Activated CD4-positive, alpha-beta memory T cell treated with anti-CD3 and anti-CD28 coated beads, Interleukin-2, amount 10 ng/mL, durations not matched to agents 7 days and 5 days (primary cell): ENCODE measurements at places on chromosomes 4 and X. TPM values are rescaled to one million over a fixed set of nuclear protein-coding genes. Genes with fewer than 3 reads are reported as not detected.

CHST7 gene
- 11.5 TPM for total RNA-seq

MAPK10 gene
- total RNA-seq, result not detected

GRCh38 chr4:114087596-114088230, 108.3 kb upstream of the ARSJ start:
- H3K27ac ChIP-seq, result no peak overlapping the region
- no peaks in the 10 kb centered on the region for H3K36me3 ChIP-seq
- DNase-seq, result no peak

DNA sequence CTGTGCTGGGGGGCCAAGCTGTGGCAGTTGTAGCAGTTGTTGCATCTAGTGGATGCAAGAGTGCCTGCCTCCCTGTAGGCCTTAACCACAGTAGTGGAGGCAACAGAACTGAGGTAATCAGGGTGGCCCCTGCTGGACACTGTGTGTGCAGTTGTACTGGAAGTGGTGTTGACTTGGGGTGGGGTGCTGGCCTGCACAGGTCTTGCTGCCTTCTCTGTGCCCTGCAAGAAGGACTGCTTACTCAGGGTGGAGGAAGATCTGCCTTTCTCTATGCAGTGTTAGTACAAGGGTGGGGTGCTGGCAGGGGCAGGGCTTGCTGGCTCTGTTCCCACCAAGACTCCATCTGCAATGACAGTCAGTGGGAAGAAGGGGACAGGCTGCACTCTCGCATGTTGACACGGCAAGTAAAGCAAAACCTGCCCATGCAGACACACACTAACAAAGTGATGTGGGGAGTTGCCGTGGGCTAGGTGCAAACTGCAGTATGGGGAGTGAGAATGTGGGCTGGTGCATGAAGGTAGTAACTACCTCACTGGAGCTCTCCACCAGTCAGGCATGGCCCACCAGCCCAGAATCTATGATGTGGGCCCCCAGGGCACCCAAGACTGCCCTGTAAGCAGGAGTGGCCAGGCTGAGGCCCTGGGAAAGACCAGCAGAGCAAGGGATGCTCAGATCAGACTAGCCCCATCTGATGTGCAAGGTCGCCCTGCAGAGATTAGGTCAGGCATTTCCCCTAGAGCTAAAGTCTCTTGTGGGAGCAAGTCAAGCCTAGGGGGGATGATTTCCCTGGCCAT, 594.9 kb downstream of the TECRL start:
- no peaks in the 10 kb centered on the region for H3K36me3 ChIP-seq
- no peaks in the 10 kb centered on the region for H3K27me3 ChIP-seq
- no peak overlapping the region for H3K4me3 ChIP-seq
- no peak overlapping the region for H3K27ac ChIP-seq
- no peak for DNase-seq
- H3K4me1 ChIP-seq, result no peaks in the 10 kb centered on the region

DNA sequence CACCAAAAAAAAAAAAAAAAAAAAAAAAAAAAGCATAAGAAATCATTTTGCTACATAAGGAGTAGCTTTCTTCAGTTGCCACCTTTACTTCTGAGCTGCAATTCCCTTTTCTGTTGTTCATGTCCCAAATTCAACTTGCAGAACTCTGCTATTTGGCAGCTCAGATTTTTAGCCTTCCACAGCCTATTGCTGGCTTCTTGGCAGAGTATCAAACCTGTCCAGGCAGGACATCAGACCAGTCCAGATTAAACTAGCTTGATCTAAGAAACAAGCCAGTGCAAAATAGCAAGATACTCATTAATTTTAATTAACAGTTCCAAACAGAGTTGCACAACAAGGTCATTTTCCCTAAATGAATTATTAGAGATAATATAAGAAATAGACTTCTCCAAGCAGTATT, 123.6 kb upstream of the NR3C2 start:
- H3K36me3 ChIP-seq, result no peaks in the 10 kb centered on the region
- H3K4me3 ChIP-seq, result no peak overlapping the region
- DNase-seq, result no peak
- no peaks in the 10 kb centered on the region for H3K4me1 ChIP-seq

DNA sequence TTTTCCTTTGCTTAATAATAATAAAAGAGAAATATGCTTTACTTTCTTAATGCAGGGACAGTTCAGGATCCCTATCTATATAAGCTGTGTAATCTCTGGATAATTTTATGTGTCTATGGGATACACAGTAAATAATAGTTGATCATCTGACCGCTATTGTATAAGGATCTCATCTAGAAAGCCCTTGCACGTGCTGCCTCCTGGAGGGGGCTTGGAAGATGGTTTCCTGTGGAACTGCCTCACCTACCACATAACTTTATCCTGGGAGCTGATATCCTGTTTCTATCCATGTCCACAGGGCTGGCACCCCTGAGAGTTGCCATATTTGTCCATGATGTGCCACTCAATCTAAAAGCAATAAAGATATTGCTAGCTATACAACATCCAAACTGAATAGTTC, 139.3 kb upstream of the FRMPD4 start:
- no peak overlapping the region for H3K4me3 ChIP-seq
- no peaks in the 10 kb centered on the region for H3K36me3 ChIP-seq
- no peak for DNase-seq
- H3K27me3 ChIP-seq, result no peaks in the 10 kb centered on the region

- DNase-seq, result no peak
- H3K27ac ChIP-seq, result no peak overlapping the region
- no peaks in the 10 kb centered on the region for H3K27me3 ChIP-seq
- H3K4me1 ChIP-seq, result peaks cover 25% of the 10 kb centered on the region
Measured at GRCh38 chrX:21934414-21934813, 6.1 kb upstream of the SMS start.

DNA sequence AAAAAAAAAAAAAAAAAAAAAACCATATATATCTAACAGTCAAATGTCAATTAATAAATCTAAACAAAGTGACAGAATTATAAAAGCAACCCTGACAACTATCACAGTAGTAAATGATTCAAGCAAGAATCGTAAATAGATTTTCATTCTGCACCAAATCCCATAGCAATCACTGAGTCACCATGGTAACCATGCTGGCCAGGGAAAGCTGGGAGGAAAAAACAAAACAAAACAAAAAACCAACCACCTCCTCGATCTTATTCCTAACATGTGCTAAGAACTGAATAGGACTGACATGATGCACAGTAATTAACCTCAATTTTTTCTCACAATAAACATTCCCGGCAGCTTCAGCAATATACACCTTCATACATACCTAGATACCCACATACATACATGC, 30.6 kb upstream of the RAB40A start:
- H3K4me3 ChIP-seq, result no peak overlapping the region
- H3K36me3 ChIP-seq, result no peaks in the 10 kb centered on the region
- H3K27me3 ChIP-seq, result no peaks in the 10 kb centered on the region
- no peak for DNase-seq
- no peak overlapping the region for H3K27ac ChIP-seq

DNA sequence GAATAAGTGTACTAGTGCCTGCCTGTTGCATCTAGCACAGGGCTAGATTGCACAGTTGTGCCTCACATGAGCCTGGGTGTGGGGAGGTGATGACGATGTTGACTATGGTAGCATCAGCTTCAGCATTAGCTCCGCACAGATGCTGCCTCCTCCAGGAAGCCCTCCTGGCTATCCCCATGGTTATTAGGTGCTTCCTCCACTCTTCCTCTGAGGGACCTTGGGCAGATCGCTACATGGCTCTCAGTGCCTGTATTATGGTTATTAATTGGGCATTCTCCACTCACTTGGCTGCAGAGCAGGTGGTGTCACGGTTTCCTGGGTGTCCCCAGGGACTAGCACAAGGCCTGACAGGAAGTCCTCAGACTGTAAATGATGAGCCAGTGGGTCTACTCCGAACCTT, 325.6 kb downstream of the ARHGAP10 start:
- H3K27ac ChIP-seq, result peak overlapping the region; percentile 68
- no peak overlapping the region for H3K4me3 ChIP-seq
- H3K27me3 ChIP-seq, result no peaks in the 10 kb centered on the region

SORCS2 gene
- total RNA-seq, result 0.18 TPM

DNA sequence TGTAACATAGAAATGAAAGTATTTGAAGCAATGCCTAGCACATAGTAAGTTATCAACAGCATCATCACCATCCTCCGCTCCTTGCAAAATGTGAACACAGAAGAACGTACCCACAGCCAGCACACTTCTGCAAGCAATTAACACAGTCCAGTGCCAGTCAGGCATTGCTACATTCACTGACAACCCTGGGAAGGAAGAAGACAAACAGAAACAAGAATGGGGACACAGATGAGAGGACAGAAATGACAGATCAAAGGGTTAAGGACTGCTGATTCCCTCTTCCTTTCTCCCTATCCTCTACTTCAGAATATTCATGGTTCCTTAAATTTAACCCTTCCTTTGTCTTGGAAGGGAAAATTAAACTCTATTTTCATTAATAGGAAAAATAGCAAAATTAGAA, 53.1 kb downstream of the CHM start:
- DNase-seq, result no peak
- no peak overlapping the region for H3K4me3 ChIP-seq
- H3K27ac ChIP-seq, result no peak overlapping the region
- no peaks in the 10 kb centered on the region for H3K27me3 ChIP-seq
- H3K4me1 ChIP-seq, result peaks cover 11% of the 10 kb centered on the region
- no peaks in the 10 kb centered on the region for H3K36me3 ChIP-seq

CENPC gene
- total RNA-seq, result 36.4 TPM

GAGE12G gene
- total RNA-seq, result not detected

DNA sequence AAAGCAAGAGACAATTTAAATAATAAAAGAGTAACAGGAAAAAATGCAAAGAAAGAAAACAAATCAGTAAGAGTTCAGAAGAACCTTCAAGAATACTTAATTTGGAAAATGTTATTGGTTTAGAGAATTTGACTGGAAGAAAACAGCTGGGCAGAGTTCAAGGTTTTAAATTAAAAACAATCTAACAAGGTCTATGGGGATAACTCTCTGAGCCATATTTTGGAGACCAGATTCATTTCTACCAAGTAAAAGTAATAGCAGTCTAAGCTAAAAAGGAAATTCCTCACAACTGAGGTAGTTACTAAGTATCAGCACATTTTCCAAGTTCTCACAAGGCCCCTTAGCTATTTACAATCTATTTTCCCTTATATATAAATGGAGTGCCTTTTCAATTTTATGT, 82.4 kb upstream of the TFDP3 start:
- no peaks in the 10 kb centered on the region for H3K36me3 ChIP-seq
- DNase-seq, result no peak
- no peaks in the 10 kb centered on the region for H3K4me1 ChIP-seq
- H3K27me3 ChIP-seq, result peaks cover 2% of the 10 kb centered on the region
- no peak overlapping the region for H3K27ac ChIP-seq
- H3K4me3 ChIP-seq, result no peak overlapping the region

- DNase-seq, result no peak
- no peaks in the 10 kb centered on the region for H3K4me1 ChIP-seq
- no peaks in the 10 kb centered on the region for H3K36me3 ChIP-seq
- no peaks in the 10 kb centered on the region for H3K27me3 ChIP-seq
- H3K4me3 ChIP-seq, result no peak overlapping the region
Measured at GRCh38 chr4:174739576-174739975, 89.5 kb downstream of the GLRA3 start.
